Activated T-cell treated with anti-CD3 and anti-CD28 coated beads, Interleukin-2, amount 50 U/mL, for 72 hours (primary cell): ENCODE measurements at places on chromosomes 7 and 10. TPM values are rescaled to one million over a fixed set of nuclear protein-coding genes. Genes with fewer than 3 reads are reported as not detected.

DNA sequence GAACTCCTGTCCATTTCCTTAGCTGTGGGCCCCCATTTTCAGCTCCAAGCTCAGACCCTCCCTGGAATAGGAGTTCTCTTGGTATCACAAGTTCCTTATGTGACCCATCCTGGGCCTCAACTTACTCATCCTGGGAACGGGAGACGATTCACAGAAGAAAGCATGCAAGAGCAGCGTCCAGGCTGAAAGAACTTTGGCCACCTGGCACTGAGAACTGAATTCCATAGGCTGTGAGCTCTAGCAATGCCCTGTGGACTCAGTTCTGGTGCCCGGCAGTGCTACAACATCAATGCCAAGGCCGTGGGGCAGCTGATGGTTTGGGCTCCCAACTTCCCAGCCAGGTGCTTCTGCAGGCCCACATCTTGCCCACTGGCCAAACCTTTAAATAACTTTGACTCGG lies 3.9 kb upstream of the CUEDC2 start:
- peaks cover 63% of the 10 kb centered on the region for H3K4me1 ChIP-seq
- H3K27ac ChIP-seq, result peak overlapping the region; percentile 90
- no peaks in the 10 kb centered on the region for H3K27me3 ChIP-seq
- H3K4me3 ChIP-seq, result peak overlapping the region; percentile 92

- H3K4me3 ChIP-seq, result no peak overlapping the region
- no peak for DNase-seq
- peak overlapping the region; percentile 38 for H3K27ac ChIP-seq
- H3K36me3 ChIP-seq, result peaks cover 14% of the 10 kb centered on the region
- H3K27me3 ChIP-seq, result no peaks in the 10 kb centered on the region
- H3K4me1 ChIP-seq, result peaks cover 58% of the 10 kb centered on the region
Observed at GRCh38 chr10:119231654-119232053, 24.3 kb downstream of the GRK5 start.

- no peaks in the 10 kb centered on the region for H3K4me1 ChIP-seq
- no peaks in the 10 kb centered on the region for H3K27me3 ChIP-seq
- H3K27ac ChIP-seq, result no peak overlapping the region
- no peaks in the 10 kb centered on the region for H3K36me3 ChIP-seq
Observed at GRCh38 chr10:20659225-20659624, 237.9 kb downstream of the NEBL start.

GRCh38 chr7:130492523-130493274 lies 814 bp downstream of the MEST start:
- H3K27me3 ChIP-seq, result peaks cover 49% of the 10 kb centered on the region
- DNase-seq, result no peak
- H3K27ac ChIP-seq, result no peak overlapping the region
- peak overlapping the region; percentile 78 for H3K4me3 ChIP-seq

GRCh38 chr7:273327-273726 lies 16.6 kb upstream of the FOXL3 start:
- no peak for DNase-seq
- peaks cover 16% of the 10 kb centered on the region for H3K36me3 ChIP-seq
- H3K27me3 ChIP-seq, result no peaks in the 10 kb centered on the region
- H3K4me3 ChIP-seq, result no peak overlapping the region
- no peak overlapping the region for H3K27ac ChIP-seq
- no peaks in the 10 kb centered on the region for H3K4me1 ChIP-seq

GRCh38 chr10:12588091-12588860 lies 238.9 kb downstream of the CAMK1D start:
- H3K4me1 ChIP-seq, result peaks cover 67% of the 10 kb centered on the region
- DNase-seq, result peak; percentile 17
- no peaks in the 10 kb centered on the region for H3K27me3 ChIP-seq

GRCh38 chr7:45984386-45985295 lies 63.6 kb upstream of the IGFBP3 start:
- H3K36me3 ChIP-seq, result no peaks in the 10 kb centered on the region
- H3K4me1 ChIP-seq, result no peaks in the 10 kb centered on the region
- no peak overlapping the region for H3K27ac ChIP-seq
- no peak for DNase-seq

DNA sequence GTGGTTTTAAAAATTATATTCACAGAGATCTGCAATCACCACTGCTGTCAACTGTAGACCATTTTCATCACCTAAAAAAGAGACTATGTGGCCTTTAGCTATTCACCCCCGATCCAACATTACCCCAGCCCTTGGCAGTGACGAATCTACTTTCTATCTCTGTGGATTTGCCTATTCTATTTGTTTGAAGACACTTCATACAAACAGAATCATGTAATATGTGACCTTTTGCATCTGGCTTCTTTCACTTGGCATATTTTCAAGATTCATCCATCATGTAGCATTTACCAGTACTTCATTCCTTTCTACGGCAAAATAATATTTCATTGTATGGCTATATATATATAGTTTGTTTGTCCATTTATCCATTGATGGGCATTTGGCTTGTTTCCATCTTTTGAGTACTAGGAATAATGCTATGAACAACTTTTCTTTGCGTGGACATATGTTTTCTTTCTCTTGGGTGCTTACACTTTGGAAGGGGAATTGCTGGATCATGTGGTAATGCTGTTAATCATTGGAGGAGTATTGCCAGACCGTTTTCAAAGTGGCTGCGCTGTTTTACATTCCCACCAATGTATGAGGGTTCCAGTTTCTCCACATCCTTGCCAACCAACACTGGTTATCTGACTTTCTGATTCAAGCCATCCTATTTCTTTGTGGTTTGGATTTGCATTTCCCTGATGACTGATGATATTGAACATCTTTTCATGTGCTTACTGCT lies 22.3 kb downstream of the ADAMTS14 start:
- H3K4me1 ChIP-seq, result no peaks in the 10 kb centered on the region
- no peak for DNase-seq
- H3K4me3 ChIP-seq, result no peak overlapping the region
- peaks cover 3% of the 10 kb centered on the region for H3K36me3 ChIP-seq
- H3K27ac ChIP-seq, result no peak overlapping the region
- peaks cover 7% of the 10 kb centered on the region for H3K27me3 ChIP-seq

- DNase-seq, result peak; percentile 17
- H3K36me3 ChIP-seq, result no peaks in the 10 kb centered on the region
- H3K4me1 ChIP-seq, result peaks cover 38% of the 10 kb centered on the region
- peak overlapping the region; percentile 81 for H3K4me3 ChIP-seq
Observed at GRCh38 chr10:4033341-4033896, 248.4 kb upstream of the KLF6 start.

- no peak overlapping the region for H3K4me3 ChIP-seq
- no peaks in the 10 kb centered on the region for H3K27me3 ChIP-seq
- peaks cover 2% of the 10 kb centered on the region for H3K36me3 ChIP-seq
- no peak for DNase-seq
Observed at GRCh38 chr7:112757337-112757736, 32.9 kb downstream of the TMEM168 start.

DNA sequence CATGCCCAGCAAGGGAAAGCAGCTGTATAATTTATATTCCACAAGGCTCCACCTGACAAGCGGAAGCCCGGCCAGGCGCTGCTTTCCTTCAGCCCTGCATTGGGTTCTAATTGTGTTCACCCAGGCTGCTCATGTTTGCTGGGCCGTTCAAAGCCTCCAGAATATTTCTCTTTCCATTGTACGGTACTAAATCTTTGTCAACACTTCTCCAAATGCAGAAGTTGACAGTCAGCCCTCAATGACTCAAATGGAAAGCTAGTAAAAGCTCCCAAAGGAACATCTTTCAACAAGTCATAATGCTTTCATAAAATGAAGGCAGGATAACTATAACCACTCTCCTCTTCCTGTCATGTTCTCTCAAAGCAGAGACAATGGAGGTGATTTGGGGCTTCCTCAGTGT lies 17.8 kb upstream of the CPXM2 start:
- H3K27me3 ChIP-seq, result peaks cover 29% of the 10 kb centered on the region
- DNase-seq, result no peak
- no peaks in the 10 kb centered on the region for H3K4me1 ChIP-seq

GRCh38 chr10:44352316-44353127 lies 32.4 kb downstream of the CXCL12 start:
- no peak overlapping the region for H3K27ac ChIP-seq
- no peak overlapping the region for H3K4me3 ChIP-seq
- no peaks in the 10 kb centered on the region for H3K4me1 ChIP-seq
- DNase-seq, result no peak
- H3K27me3 ChIP-seq, result no peaks in the 10 kb centered on the region

- no peaks in the 10 kb centered on the region for H3K4me1 ChIP-seq
- H3K4me3 ChIP-seq, result no peak overlapping the region
- peaks cover 3% of the 10 kb centered on the region for H3K36me3 ChIP-seq
- no peak overlapping the region for H3K27ac ChIP-seq
- H3K27me3 ChIP-seq, result no peaks in the 10 kb centered on the region
Observed at GRCh38 chr7:132791036-132791435, 214.8 kb upstream of the PLXNA4 start.

GRCh38 chr7:27165996-27166530 lies 726 bp upstream of the HOXA9 start:
- no peaks in the 10 kb centered on the region for H3K36me3 ChIP-seq
- H3K4me1 ChIP-seq, result peaks cover 27% of the 10 kb centered on the region
- peak overlapping the region; percentile 65 for H3K4me3 ChIP-seq

DNA sequence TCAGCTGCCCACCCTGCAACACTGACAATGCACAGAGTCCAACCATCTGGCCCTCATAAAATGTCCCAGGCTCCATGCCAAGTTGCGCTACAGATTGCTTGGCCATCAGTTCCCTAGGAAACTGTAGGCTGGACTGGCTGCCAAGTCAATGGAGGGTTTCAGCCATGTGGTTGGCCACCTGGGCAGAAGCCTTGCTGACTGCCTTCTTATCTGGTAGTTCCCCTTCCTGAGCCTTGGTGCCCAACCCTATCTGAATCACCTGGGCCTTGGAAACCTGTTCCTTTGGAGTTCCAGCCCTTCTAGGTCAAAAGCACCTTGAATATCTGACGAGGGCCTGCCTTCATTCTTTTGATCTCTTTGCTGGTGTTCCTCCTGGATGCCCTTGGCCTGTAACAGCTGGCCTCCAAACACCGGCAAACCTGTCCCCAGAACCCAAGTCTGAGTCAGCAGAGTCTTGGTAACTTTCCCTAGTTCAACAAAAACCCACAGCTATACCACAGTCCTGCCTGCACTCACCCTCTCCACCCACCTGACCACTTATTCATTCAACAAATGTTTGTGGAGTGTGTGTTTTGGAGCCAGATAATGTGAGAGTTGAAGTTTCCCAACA lies 37.4 kb upstream of the KDM7A start:
- peak overlapping the region; percentile 50 for H3K4me3 ChIP-seq
- H3K27ac ChIP-seq, result peak overlapping the region; percentile 70
- H3K27me3 ChIP-seq, result no peaks in the 10 kb centered on the region
- H3K36me3 ChIP-seq, result peaks cover 9% of the 10 kb centered on the region
- DNase-seq, result peak; percentile 66

DNA sequence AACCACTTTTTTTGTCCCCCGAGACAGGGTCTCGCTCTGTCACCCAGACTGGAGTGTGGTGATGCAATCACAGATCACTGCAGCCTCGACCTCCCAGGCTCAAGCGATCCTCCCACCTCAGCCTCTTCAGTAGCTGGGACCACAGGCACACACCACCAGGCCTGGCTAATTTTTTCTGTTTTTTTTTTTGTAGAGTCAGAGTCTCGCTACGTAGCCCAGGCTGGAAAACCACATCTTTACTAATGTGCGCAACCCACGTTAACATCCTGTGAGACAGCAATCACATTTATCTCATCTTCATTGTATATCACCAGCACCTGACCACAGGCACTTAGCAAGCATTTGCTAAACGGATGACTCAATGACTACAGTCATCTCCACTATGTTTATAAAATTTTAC lies 77.8 kb upstream of the ATP6V0A4 start:
- H3K4me3 ChIP-seq, result peak overlapping the region; percentile 9
- H3K27me3 ChIP-seq, result no peaks in the 10 kb centered on the region
- DNase-seq, result peak; percentile 73
- peak overlapping the region; percentile 24 for H3K27ac ChIP-seq

DNA sequence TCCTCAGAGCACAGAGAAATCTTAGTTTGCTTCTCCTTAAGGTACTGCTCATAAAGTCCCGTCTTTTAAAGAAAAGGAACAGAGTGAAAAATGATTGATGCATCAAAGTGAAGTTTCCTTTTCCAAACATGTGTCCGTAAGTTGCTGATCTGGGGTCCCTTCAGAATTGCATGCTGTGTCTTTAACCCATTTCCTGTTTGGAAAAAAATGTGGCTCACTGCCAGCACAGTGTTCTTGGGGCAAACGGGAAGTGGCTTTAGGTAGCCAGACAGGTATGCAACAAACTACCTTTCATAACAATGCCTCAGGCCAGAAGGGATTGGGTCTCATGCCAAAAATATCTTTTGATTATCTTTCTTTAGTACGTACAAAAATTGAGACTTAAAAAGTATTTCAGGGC lies 50.9 kb downstream of the TFAM start:
- no peak overlapping the region for H3K27ac ChIP-seq
- H3K4me3 ChIP-seq, result no peak overlapping the region
- H3K36me3 ChIP-seq, result no peaks in the 10 kb centered on the region
- peaks cover 13% of the 10 kb centered on the region for H3K4me1 ChIP-seq

DNA sequence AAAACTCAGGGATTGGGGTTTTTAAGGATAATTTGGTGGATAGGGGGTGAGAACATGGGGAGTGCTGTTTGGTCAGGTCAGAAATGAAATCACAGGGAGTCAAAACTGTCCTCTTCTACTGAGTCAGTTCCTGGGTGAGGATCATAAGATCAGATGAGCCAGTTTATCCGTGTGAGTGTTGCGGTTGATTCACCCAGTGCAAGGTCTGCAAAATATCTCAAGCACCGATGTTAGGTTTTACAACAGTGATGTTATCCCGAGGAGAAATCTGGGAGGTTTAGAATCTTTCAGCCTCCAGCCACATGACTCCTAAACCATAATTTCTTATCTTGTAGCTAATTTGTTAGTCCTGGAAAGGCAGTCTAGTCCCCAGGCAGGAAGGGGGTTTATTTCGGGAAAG lies 31.7 kb upstream of the AGR2 start:
- H3K27me3 ChIP-seq, result no peaks in the 10 kb centered on the region
- no peaks in the 10 kb centered on the region for H3K4me1 ChIP-seq
- no peaks in the 10 kb centered on the region for H3K36me3 ChIP-seq
- H3K4me3 ChIP-seq, result no peak overlapping the region
- DNase-seq, result no peak
- H3K27ac ChIP-seq, result no peak overlapping the region

GRCh38 chr10:110074758-110075671 lies 67.2 kb downstream of the ADD3 start:
- peak overlapping the region; percentile 58 for H3K4me3 ChIP-seq
- no peaks in the 10 kb centered on the region for H3K27me3 ChIP-seq
- no peaks in the 10 kb centered on the region for H3K36me3 ChIP-seq
- DNase-seq, result no peak
- H3K27ac ChIP-seq, result peak overlapping the region; percentile 85

The HMX2 gene
- 0.58 TPM for total RNA-seq

The FKBP14 gene
- total RNA-seq, result 13.6 TPM

The MUC3A gene
- total RNA-seq, result not detected

The GIMAP6 gene
- total RNA-seq, result 41.6 TPM

The CYP26C1 gene
- total RNA-seq, result 0.05 TPM

The DENND2A gene
- total RNA-seq, result not detected

The NPTX2 gene
- 0.09 TPM for total RNA-seq

The SLC18A2 gene
- not detected for total RNA-seq

The MDFIC gene
- total RNA-seq, result 65.2 TPM
